ENCODE measurements at places on chromosomes 7 and 10.
A peak's percentile ranks its signal among the peaks of the same experiment; 100 is the strongest.

- DNase-seq, result no peak
These were observed 299.6 kb upstream of the SP4 start for GRCh38 chr7:21128062-21128817.

DNA sequence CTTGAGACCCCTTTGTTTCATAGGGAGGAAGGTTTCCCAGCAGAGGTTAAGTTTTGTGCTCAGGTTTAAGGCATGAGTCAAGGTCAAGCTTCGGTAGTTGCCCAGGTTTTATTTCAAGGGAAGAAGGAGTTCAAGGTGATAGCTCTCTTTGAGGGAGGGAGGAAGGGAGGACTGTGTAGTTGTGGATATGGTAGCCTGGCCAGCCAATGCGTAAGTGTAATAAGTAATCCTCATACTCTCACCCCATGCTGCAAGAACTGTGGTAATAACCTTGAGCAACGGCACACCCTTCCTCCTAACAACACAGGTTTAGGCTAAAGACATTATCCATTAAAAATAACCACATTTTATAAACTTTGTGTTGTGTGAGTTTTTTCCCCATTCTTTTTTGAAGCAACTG lies 478.9 kb downstream of the KCNMA1 start:
- DNase-seq, result no peak

GRCh38 chr10:52486840-52487611 lies 172.9 kb downstream of the DKK1 start:
- peak; percentile 96 for DNase-seq

GRCh38 chr10:24114556-24114955 lies 94.4 kb upstream of the KIAA1217 start:
- DNase-seq, result peak; percentile 70

- DNase-seq, result no peak
These were observed 24.1 kb downstream of the FZD1 start for GRCh38 chr7:91288208-91288824.

- no peak for DNase-seq
These were observed 33.0 kb downstream of the ORC5 start for GRCh38 chr7:104174798-104175197.

DNA sequence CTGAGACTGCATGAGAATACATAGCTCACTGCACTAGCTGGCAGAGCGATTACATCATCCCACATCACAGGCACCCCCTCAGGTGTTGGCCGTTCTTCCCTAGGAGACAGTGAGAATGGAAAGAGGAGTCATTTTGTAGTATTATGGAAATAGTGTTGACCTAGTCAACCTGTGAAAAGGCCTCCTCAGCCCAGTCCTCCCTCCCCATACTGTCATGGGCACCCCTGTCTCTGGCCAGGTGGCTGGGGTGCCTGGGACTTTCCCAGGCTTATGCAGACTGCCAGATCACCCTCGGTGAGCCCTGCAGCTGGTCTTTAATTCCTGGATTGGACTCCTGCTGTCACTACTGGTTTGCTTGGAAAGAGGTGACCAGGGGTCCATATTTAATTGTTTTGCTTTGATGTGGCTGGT lies 4.0 kb downstream of the INPP5A start:
- DNase-seq, result no peak

- DNase-seq, result peak; percentile 58
These were observed 1.5 kb downstream of the PRKAR2B start for GRCh38 chr7:107045980-107046379.

DNA sequence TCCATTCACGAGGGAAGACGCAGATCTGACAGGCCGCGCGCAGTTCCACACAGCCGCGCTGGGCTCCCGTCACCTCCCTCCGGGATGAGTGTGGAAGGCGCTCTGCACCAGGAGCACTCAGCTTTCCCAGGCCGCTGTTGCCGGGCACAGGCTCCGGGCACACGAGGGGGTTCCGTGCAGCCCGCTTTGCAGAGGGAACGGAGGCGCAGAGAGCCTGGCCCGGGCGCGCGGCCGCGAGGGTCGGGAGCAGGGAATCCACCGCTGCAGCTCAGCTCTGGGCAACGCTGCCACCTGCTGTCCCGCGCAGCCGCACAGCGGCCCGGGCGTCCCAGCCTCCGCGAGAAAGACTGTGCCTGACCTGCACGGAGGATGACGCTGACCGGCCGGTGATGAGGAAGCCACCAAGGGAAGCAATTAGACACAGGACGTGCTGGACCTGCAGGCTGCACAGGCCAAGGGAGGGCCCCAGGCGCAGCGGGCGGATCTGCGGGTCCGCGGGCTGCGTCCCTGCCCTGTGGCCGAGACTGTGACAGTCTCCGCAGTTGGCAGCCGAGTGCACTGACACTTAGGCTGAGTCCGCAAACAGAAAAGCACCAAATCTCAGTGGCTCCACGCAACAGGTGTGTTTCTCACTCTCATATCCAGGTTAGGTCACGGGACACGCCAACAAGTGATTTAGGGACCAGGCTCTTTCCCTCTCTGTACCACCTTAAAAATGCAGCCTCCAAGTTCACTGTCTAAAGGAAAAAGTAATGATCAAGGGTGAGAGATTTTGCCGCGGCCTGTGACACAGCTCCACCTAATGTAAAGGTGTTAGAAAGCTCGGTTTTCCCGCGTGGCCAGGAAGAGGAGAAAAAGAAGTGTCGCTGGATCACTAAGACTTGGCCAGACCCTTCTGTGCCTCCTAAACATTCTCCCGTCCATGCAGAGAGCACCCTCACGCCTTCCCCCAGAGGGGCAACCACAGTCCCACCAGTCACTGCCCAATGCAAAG lies 94.5 kb downstream of the SEC61G start:
- DNase-seq, result no peak

- no peak for DNase-seq
These were observed 238.2 kb downstream of the SKAP2 start for GRCh38 chr7:26626156-26626555.

DNA sequence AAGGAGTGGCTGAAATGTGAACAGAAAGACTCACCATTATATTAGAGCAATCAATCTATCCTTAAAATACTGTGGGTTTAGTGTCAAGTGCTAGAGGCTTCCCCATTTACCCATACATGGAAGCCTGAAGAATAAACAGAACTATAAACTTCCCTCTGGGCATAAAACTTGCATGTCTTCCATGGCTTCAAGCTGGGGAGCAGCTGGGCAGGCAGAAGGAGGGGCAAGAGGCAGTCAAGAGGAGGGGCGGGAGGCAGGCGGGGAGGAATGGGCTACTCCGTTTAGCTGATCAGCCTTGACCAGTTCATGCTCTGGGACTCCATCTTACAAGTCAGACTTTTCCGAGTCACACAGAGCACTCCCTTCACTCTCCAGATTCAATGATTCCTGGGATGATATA lies 3.5 kb upstream of the PRSS1 start:
- no peak for DNase-seq

GRCh38 chr7:55348502-55348901 lies 16.6 kb upstream of the LANCL2 start:
- peak; percentile 62 for DNase-seq

- DNase-seq, result no peak
These were observed 31.2 kb upstream of the INPP5F start for GRCh38 chr10:119694608-119695007.

- DNase-seq, result no peak
These were observed 89.0 kb downstream of the TRIM24 start for GRCh38 chr7:138549082-138549481.

DNA sequence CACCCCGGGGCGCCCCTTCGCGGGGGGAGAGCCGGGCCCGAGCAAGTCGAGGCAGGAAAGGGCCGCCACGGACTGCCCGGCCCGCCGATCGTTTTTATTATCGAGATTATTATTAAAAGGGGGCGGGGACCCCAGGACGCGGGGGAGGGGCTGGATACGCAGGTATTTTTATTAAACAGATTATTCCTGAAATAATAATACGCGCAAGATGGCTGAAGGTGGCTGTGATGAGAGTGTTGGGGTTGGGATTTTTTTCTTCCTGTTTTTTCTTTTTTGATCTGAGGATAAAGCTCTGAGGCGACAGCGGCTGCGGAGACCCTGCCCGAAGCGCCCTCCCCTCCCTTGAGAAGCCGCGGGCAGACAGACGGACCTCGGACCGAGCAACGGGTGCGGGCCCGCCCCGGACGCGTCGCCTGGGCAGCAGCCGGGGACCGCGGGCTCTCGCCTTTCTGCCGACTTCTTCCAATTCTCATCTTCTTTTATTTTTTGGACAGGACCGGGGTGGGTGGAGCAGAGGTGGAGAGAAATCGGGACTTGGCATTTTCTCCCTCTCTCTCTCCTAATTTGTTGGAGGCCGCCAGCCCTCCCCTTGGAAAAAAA lies 1.4 kb upstream of the TRIM8 start:
- DNase-seq, result peak; percentile 78

- DNase-seq, result no peak
These were observed 2.0 kb upstream of the DNAJC12 start for GRCh38 chr10:67839951-67840350.

GRCh38 chr7:104499975-104500374 lies 171.6 kb downstream of the LHFPL3 start:
- DNase-seq, result no peak

GRCh38 chr7:23434147-23434917 lies 36.0 kb downstream of the IGF2BP3 start:
- no peak for DNase-seq

DNA sequence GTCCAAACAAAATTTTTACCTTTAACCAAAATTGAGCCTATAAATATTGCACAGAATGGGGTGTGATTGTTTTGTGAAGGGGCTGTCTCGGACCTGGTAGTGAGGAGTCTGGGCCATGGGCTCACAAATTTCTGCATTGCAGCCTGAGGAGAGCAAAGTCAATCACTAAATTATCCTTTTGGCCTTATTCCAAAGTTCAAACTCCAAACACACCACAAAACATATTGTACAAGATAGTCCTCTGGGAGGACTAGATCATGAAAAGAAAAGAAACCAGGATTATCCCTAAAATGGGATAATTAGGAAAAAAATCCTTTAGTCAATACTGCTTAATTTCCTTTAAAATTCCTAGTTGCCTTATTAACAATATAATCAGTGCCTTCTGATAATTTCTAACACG lies 115.5 kb downstream of the BUB3 start:
- DNase-seq, result no peak

- no peak for DNase-seq
These were observed 22.3 kb downstream of the BTBD16 start for GRCh38 chr10:122293156-122293960.

Data from fibroblast of skin of right quadriceps (primary cell).